Omental fat pad (tissue), 4 donors: ENCODE measurements at places on chromosomes 2 and 18.

DNA sequence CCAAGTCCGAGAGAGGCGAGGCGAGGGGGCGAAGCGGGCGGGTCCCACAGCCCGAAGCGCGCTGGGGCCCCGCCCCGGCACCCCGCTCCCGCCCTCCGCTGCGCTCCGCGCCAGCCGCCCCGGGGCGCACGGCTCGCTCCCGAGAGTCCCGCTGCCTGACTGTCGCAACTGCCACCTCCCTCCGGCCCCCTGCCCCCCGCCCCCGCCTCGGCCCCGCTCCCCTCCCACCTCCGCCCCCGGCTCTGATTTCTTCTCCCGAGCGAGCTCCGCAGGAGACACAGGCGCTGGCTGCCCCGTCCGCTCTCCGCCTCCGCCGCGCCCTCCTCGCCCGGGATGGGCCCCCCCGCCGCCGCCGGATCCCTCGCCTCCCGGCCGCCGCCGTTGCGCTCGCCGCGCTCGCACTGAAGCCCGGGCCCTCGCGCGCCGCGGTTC lies at the start of gene WNT6:
WNT6 (plus strand) TSS at position 250 of the 432 bp plus-strand sequence. CDS start 233 bp downstream, outside the sequence.
- no peak for DNase-seq

- DNase-seq, result no peak
Measured at GRCh38 chr2:100832885-100833284, 12.9 kb downstream of the NPAS2 start.

- DNase-seq, result no peak
Measured at GRCh38 chr2:41926614-41927580, 120.9 kb upstream of the PKDCC start.

- no peak for DNase-seq
Measured at GRCh38 chr2:117982376-117983033, 31.4 kb downstream of the CCDC93 start.
